ENCODE measurements at places on chromosomes 2 and 18.

DNA sequence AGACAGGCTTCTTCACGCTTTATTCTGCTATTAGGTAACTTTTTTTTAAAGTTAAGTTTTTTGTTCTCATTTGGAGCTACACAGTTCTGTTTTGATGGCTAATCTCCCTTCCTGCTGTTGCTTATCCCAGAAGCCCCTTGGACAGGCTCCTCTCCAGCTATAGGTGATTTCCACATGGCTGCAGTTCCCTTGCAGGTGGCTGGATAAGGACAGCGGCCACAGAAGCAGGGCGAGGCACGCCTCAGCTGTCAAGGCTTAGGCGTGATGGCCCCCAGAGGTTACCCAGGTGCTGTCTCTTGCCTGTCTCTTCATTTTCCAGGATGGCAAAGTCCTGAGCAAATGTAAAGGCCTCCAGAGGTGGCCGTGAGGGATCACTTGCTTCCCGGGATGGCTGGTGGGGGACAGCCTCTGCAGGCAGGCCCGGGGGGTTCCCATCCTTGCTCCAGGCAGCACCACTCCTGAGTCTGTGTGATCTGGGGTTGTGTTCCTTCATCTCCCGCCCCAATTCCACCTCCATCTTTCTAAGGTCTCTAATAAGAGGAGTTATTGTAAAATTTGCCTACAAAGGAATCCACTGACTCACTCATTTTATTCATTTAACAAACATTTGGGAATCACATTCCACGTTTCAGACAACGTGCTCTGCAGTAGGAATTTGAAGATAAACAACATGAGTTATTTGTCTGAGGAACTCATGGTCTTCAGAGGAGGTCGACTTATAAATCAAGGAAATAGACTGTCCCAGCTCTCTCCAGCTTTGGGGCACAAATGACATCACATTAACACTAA, 53.4 kb downstream of the NAPG start:
- no peak for DNase-seq

- no peak for DNase-seq
Measured at GRCh38 chr2:138502255-138503086, 901 bp downstream of the SPOPL start.

DNA sequence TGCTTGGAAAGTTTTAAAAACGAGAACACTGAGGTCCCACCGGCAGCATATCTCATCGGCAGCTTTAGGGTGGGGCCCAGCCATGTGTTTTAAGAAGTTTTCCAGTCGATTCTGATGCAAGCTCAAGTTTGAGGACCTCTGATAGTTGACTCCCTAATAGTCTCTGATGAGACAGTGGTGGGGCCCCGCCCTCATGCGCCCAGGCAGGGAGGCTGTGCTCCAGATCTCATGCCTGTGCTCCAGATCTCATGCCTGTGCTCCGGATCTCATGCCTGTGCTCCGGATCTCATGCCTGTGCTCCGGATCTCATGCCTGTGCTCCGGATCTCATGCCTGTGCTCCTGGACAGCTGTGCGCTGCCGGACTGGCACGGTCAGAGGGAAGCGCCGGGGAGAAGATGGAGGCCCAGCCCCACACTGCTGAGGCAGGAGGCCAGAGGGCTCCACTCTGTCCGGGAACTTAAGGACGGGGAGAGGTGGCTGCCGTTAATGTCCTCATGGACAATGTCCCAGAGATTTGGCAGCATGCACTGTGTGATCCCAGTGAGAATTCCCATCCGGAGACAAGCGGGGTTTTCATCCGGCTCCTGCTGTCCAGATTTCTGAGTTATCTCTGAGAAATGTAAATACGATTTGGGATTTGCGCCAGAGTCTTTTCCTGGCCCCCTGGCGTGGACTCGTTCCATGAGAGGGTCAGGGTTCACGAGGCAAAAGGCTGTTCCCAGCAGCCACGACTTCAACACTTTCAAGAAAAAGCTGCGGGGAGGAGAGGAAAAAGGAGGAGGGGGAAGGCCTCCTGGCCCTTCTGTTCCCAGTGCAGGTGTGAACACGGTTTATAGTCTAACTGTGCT, 9.4 kb upstream of the COLEC11 start:
- DNase-seq = no peak

DNA sequence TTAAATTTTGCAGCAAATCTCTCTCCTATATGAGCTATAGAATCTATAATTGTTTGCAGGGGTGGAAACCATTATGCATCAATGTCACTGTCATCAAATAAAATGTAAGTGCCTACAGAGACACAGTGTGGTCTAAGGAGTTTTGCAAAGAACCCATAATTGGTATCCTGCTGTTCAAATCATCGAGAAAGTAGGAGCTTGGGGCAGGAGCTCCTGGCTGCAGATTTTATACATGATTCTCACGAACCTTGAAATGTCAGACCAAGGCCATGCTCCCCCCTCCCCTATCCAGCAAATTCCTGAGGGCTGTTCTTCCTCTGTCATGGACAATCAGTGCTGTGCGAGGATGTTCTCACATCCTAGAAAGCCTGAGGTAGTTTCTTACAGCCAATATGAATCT, 119.5 kb upstream of the CYRIA start:
- DNase-seq = no peak

DNA sequence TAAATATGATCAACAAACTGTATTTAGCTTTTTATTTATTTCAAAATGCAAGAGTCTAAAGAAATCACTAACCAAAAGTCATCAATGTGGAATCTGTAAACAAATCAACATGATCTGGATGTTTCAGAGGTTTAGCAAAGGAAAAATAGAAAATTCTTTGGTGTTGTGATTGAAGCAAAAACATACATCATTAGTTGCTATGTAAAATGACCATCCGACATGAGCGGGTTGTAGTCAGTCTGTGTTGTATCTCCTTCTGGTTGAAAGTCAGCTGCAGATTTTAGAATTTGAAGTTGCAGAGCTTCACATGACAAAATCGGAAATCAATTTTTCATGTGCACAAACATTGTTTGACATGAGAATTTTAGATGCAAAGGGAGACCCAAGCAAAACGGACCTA, 63.2 kb downstream of the IRS1 start:
- no peak for DNase-seq

DNA sequence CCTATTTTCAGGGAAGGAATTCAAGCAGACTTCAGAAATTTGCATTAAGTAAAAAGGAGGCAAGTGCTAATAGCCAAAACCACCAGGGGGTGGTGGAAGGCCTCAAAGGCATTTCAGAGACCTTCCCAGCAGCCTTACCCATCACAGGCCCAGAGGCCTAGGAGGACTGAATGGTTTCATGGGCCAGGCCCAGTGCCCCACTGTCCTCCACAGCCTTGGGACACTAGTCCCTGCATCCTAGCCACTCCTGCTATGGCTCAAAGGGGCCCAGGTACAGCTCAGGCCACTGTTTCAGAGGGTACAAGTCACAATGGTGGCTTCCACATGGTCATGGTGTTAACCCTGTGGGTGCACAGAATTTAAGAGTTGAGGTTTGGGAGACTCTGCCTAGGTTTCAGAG, 58.6 kb upstream of the CHAC2 start:
- DNase-seq = no peak

DNA sequence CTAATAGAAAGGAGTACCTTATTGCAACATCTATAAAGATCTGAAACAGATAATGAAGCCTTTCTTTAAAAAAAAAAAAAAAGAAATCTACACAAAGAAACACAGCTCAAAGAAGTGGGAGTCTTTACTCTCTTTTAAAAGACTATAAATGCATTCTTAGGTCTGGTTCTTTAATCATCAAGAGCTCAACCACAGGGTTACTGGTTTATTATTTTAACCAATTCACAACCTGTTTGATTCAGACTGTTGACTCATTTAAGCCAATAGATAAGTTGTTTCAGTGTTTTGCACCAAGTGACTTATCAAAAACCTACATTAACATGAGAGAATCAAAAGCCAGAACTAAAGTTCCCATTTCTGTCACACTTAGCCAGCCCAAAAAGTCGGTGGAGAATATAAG, 93.1 kb downstream of the TCF4 start:
- DNase-seq = no peak

- no peak for DNase-seq
Measured at GRCh38 chr18:45712061-45712460, 11.9 kb upstream of the SLC14A1 start.

DNA sequence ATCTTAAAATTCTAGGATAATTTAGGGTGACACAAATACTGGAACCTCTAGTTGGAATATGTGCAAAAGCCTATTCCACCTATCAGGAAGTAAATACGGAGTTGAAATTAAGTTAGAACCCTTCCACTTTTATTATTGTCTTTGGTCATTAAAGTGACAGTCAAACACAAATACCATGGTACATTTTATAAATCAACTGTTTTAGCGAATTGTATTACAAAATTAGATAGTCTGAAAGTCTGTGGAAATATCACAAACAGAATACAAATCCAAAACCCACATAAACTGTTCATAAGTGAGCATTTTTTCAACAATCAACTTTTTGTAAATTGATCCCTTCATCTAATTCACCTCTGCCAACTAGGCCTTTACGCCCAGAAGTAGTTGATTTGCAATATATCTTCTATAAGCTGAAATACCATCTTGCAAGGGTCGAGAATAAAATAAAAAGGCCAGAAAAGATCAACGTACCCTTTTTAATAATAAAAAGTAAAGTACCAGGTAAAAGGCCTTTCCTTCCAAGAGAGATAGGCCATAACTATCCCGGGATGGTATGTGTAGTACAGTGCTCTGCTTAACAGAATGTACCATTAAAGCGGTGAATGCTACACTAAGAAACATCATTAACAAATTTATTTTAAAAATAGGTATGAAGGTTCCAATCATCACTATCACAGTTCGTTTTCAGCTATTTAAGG, 1.3 kb downstream of the USP34 start:
- no peak for DNase-seq
